ENCODE measurements at places on chromosomes 6 and 20.

DNA sequence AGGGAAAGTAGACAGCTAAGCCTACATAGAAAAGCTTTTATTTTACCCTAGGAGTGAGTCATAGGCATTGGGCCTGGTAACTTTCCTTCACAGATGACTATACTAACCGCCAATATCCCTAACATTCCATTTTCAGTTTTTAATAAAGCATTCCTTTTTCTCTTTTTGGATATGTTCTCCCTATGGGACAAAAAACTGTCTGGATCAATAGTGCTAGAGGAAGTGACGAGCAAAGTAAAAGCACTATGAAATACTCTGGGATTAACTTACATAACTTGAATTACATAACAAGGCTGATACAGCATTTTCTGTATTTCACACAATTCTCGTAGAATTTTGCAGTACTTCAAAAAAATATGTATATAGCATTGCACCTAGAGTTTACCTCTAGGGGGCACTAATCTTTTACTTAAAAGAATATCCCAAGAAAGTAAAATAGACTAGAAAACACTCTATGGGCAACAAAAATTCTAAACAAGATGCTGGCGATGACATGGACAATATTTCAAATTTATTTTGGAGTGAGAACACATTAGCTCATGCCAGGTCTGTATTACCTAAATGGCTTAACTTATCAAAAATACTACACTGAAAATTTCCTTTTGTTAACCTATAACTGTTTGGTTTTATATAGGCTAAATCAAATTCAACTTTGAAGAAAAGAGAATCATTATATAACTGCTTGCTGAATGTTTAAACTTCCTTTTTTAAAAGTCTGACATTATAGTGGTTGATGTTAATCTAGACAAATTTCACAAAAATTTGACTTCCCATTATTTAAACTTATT, 66.3 kb upstream of the DST start:
- DNase-seq: no peak

- DNase-seq: no peak
These were observed 6.9 kb downstream of the RPL10A start for GRCh38 chr6:35474942-35475570.

GRCh38 chr6:16200321-16200883, 38.0 kb upstream of the GMPR start:
- DNase-seq: no peak

- DNase-seq: no peak
These were observed 8.9 kb downstream of the NT5E start for GRCh38 chr6:85458782-85459181.

GRCh38 chr6:43900560-43900915, 130.5 kb downstream of the VEGFA start:
- no peak for DNase-seq

DNA sequence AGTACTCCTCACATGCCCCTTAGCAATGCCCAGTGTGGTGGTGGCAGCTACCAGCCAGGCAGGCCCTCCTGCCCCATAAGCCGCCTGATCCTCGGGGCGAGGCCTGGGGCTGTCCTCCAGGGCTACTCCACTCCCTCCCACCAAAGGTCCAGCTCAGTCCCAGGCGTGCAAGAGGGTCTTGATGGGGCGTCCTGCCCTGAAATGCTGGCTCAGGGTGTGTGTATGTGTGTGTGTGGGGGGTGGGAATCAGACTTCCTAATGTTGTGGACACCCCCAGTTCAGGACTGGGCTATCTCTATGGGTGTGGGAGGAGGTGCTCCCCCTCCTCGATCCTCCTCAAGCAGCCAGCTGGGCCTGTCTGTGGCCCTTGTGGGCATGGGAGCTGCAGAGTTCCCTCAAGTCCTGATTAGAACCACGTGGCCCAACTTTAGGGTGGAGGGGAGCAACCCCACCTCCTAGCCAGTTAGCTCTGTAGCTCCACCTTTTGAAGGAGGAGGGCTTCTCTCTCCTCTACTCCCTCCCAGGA, 7.5 kb downstream of the HSPA12B start:
- DNase-seq: no peak

- DNase-seq: no peak
These were observed 15.5 kb downstream of the TPD52L1 start for GRCh38 chr6:125169058-125169457.

GRCh38 chr20:4247261-4247660, 231.9 kb upstream of the RNF24 start:
- DNase-seq: no peak

DNA sequence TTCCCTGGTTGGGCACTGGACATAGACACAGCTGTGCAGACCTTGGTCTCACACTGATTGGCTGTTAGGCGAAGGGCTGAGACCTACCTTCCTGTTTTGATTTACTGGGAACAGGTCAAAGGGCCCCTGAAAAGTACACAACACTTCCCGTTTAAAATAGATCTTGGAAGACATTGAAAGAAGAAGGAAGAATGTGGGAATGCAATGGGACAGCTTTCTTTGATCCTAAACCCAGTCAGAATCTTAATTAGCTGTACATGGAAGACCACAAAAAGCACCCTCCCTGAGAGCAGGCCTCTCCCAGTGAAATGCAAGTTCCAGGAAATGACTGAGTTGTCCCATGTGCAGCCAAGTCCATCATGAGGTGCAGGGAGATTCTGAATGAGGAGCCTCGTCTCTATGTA, 83.6 kb upstream of the EXOC2 start:
- DNase-seq: no peak

DNA sequence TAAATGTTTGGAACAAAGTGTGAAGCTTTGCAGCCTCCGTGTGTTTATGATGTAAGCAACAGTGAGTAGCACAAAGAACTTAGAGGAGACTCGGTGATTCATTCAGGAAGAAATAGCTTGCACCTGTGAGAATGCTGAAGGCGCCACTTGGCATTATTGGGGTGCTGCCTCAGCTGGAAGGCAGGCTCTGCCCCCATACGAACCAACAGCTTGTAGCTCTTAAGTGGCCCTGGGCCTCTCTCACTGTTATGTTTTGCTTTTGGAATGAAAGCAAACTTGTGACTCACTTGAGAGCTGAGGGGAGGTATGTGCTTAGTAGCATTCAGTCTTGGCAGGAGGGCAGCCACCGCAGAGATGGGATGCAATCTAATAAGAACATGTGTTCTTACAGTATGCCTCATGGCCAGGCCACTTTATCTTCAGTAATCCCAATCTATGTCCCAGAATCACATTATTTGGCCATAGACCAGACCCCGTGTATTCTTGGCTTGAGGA, 310.7 kb downstream of the EYA4 start:
- DNase-seq: no peak

- DNase-seq: no peak
These were observed 166.7 kb downstream of the TTLL2 start for GRCh38 chr6:167491438-167492099.

DNA sequence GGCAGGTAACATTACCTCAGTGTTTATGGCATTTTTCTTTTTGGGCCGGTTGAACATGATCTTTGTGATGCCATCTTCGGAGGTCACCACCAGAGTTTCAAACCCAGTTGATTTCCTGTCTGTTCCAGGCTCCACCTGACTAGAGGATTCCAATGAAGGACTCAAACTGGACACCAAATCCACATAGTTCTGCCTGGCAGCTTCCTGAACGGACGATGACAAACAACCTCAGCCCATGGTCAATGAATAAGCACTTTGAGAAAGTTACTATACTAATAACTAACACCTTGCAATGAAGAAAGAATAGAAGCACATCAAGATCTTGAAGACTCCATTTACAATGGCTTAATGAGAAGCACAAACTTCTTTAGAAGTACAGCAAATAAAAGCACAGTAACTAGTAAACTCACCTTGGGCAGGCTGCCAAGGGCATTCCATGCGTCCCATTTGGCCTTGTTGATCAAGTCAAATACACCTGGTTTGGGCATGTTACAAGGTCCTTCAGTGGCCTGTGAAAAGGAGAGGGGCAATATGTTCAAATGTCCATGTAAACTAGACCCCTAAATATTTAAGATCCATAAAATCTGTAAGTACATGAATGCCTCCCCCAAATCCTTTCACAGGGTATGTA, 4.9 kb downstream of the ECI2 start:
- DNase-seq: no peak

DNA sequence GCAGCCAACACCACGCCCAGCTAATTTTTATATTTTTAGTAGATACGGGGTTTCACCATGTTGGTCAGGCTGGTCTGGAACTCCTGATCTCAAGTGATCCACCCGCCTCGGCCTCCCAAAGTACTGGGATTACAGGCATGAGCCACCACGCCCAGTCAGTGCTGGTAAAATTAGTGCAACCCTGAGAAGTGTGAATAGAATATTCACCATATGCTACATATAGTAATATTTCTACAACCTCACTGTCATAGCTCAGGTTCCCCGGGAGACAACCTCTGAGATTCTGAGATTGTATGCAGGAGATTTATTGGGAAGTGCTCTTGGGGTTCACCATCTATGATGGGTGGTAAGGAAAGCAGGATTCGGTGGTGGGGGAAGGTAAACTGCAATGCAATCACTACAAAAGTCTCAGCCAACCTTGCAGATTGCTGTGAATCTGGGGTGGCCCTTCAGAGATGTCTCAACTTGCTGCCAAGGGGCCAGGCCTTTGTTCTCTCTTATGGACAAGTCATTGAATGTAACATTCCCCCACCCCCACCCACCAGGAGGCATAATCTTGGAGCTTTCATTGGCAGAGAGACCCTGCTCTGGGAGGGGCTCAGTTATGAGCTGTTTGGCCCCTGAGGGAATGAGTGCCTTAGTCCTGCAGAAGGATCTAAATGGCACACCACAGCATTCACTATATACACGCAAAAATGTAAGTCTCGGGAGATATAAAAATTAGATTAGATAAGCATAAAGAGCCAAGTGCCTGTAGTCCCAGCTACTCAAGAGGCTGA, 34.0 kb upstream of the SEC63 start:
- no peak for DNase-seq

DNA sequence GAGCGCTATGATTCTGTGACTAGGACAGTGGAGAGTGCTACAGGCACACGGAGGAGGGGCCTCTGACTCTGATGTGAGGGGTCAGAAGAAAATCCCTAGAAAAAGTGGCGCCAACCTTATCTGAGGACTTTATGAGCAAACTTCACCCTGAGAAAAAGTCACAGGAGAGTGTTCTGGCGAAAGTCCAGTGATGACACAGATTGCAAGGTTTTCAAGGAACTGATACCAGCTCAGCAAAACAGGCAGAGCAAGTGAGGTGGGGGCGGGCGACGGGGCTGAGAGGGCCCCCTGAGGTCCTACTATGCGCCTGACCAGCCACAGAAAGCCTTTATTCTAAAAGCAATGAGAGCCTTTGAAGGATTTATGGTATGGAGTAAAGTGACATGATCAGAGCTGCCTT, 73.3 kb downstream of the SLC22A23 start:
- DNase-seq: no peak
